ENCODE measurements at places on chromosomes 4 and X.

GRCh38 chr4:6834867-6835266 lies 52.3 kb downstream of the KIAA0232 start:
- DNase-seq: peak; percentile 12

DNA sequence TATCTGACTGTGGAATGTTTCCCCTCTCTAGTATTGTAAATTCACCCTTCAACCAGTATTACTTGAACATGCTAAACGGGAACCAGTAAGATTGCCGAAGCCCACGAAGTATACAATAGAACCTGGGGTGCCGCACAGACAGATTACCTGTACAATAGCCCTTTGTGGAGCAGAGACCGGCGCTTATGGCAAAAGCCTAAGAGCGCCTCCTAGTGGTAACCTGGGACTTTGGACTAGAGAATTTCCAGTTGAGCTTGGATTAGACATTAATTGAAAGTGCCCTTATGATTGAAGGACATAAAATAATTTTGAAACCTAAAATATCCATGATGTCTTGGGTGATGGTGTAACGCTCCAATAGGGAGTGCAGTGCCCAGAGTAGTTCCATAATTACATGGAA lies 14.1 kb downstream of the ZNF157 start:
- peak; percentile 57 for DNase-seq

DNA sequence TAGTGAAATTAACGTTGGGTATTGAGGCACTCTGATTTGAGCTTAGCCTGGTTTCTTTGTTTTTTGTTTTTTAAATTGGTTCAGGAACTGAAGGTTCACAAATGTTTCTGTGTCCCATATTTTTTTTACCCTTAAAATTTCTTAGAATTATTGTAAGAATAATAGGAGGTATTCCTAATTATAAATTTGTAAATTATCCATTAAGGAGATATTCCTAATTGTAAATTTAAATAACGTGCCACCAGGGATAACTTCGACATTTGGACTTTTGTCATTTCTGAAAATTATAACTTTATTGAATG lies 1.2 kb downstream of the WWC2 start:
- DNase-seq: no peak

DNA sequence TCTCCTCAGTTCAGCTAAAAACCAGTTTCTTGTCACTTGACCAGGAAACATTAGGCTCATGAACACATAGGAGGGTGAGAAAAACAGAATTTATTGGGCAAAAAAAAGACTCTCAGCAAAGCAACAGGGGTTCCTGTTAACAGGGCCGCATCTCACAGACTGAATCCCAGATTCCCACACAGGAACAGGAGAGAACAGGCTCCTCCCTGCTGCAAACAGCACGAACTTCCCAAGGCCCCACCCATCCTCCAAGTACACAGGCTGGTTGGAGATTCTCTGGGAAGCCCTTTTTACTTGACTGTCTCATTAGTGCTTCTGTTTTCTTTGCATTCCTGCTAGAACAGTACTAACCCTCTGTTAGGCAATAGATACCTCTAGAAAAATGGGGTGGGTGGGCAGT lies 52.4 kb upstream of the IL21 start:
- DNase-seq: no peak

DNA sequence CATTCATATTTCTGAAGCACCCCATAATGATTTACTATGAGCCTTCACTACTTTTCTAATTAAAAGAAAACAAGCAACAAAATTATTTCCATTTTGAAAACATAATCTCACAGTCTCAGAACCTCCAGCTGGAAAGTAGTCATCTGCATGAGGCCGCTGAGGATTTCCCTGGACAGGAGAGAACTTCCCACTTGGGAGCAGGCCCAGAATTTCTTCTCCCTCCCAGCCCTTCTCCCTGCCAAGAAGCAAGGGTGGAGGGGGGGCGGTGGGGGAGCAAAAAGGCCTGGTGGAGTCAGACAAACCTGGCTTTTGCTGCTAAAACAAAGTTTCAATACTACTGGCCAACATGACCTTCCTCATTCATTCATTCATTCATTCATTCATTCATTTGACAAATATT lies 167.3 kb downstream of the PJA1 start:
- peak; percentile 83 for DNase-seq

DNA sequence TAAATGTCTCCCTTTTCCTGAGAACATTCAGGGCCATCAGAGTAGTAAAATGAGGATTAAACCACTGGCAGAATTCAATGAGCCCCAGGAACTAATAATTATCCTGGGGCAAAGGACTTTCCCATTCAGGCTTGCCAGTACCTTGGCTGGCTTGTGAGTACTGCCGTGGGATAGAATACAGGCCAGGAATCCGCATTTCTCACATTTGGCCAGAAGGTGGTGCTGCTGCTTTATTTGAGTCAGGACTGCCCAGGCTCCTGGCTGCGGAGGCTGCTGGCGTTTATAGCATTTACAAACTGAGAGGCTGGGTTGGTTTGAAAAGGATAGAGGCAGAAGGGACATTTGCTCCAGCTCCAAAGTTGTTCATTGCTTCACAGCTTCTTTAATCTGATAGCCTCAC lies 91.4 kb downstream of the RTL9 start:
- DNase-seq: peak; percentile 63

- no peak for DNase-seq
Measured at GRCh38 chrX:149682031-149682430, 29.8 kb upstream of the MAGEA11 start.

GRCh38 chrX:109448282-109448938 lies 33.5 kb downstream of the GUCY2F start:
- DNase-seq: no peak

DNA sequence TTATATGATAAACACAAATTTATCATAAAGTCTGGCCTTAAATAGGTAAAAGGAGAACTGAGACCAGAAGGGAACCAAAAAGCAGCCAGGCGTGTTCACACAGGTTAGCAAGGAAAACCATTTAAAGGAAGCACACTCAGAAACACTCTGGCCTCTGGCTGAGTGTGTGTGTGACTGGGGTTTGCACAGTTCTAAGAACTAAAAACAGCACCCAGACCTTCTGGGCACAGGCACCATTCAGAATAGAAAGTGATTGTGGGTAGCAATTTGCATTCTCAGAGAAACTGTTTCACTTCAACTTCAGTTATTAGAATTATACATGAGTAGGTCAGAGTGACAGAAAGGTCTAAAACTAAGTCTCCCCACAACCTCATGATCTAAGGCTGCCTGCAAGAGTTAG lies 10.0 kb downstream of the GPR82 start:
- no peak for DNase-seq

GRCh38 chr4:146334862-146335449 lies 120.6 kb downstream of the REELD1 start:
- no peak for DNase-seq

- DNase-seq: no peak
Measured at GRCh38 chr4:52711272-52711671, 40.0 kb downstream of the ERVMER34-1 start.

DNA sequence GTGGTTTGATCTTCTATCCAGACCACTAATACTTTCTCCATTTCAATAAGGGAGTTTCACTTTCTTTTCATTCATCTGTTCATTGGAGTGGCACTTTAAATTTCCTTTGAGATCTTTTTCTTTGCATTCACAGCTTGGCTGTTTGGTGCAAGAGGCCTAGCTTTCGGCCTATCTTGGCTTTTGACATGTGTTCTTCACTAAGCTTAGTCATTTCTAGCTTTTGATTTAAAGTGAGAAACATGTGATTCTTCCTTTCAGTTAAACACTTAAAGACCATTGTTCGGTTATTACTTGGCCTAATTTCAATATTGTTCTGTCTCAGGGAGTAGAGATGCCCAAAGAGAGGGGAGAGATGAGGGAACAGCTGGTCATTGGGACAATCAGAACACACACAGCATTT lies 24.3 kb downstream of the CXCL13 start:
- DNase-seq: no peak

GRCh38 chr4:113147498-113148111 lies 98.2 kb downstream of the ANK2 start:
- DNase-seq: no peak
